ENCODE measurements at places on chromosomes 2 and 18.
A peak's percentile ranks its signal among the peaks of the same experiment; 100 is the strongest.

GRCh38 chr2:44774826-44775492 lies 166.5 kb upstream of the SIX3 start:
- DNase-seq, result no peak

- no peak for DNase-seq
Measured at GRCh38 chr18:21896732-21897336, 156.2 kb downstream of the MIB1 start.

GRCh38 chr2:5188636-5189035 lies 503.5 kb upstream of the SOX11 start:
- no peak for DNase-seq

GRCh38 chr2:11100130-11100529 lies 55.1 kb upstream of the SLC66A3 start:
- no peak for DNase-seq

GRCh38 chr2:239726631-239727181 lies 298.4 kb downstream of the NDUFA10 start:
- no peak for DNase-seq

DNA sequence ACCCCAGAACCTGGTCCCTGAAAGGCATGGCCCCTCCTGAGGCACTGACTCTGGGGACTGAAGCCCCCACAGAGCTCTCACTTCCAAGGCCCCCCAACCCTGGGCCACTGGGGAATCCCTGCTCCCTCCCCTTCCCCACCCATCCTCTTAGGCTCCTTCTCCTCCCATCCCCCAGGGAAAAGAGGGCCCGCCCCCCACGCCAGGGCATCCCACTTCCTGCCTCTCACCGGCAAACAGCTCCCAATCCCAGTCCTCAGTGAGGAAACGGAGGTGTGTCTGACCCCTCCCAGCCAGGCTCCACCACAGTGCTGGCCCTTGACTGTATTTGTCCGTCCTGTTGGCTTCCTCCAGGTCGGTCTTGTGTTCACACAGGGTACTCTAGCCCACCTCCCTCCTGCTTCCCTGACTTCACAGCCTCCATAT lies 35.0 kb upstream of the PTMA start:
- DNase-seq, result no peak

GRCh38 chr2:70948337-70949003 lies 12.8 kb downstream of the ATP6V1B1 start:
- DNase-seq, result peak; percentile 56

- DNase-seq, result no peak
Measured at GRCh38 chr2:7356909-7357584, 439.8 kb downstream of the RNF144A start.

DNA sequence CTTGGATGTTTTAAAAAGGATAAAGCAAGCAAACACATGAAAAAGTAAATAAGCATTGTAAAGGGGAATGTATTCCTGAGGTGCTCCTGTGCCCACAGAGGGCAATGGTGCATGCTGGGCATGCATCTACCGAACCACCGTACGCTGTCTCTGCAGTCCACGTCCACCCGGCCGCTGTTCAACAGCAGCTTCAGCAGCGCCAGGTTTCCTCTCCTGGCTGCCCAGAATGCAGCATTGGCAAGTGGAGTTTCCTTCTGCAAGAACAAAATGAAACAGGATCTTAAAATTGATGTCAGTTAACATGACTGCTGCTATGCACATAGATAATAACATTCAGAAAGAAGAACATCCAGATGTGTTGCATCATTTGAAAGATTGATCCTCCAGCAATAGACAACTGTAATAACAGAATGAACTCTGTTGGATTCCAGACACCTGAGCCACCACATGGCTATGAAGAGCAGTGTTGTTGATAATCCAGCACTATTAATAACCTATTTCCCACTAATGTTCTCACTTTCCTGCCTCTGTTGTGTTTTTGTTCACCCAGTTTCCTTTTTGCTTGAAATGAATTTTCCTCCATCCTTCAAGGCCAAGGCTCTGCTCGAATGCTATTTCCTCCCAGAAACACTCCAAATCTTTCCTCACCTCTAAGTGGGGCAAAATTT lies 13.6 kb downstream of the ANKRD29 start:
- no peak for DNase-seq

GRCh38 chr18:598124-598589 lies 1.4 kb downstream of the CLUL1 start:
- no peak for DNase-seq

- no peak for DNase-seq
Measured at GRCh38 chr2:233353101-233353768, 1.1 kb upstream of the DGKD start.

GRCh38 chr18:60809937-60810336 lies 437.4 kb upstream of the MC4R start:
- no peak for DNase-seq

DNA sequence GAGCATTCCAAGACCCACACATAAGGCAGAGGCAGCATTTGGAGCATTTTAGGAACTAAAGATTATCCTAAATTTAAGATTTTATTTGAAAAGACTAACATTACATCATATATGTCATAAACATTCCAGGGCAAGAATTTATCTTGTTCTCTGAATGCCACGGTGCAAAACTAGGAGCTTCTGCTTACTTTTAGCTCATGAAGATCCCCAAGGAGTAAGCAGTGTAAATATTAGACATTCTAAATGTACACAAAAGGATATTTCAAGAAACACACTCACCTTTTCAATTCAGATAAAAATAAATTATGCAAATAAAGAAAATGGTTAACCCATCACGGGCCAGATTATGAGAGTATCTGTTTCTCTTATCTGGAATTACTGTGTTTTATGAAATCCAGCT lies 101.7 kb upstream of the ETAA1 start:
- no peak for DNase-seq

DNA sequence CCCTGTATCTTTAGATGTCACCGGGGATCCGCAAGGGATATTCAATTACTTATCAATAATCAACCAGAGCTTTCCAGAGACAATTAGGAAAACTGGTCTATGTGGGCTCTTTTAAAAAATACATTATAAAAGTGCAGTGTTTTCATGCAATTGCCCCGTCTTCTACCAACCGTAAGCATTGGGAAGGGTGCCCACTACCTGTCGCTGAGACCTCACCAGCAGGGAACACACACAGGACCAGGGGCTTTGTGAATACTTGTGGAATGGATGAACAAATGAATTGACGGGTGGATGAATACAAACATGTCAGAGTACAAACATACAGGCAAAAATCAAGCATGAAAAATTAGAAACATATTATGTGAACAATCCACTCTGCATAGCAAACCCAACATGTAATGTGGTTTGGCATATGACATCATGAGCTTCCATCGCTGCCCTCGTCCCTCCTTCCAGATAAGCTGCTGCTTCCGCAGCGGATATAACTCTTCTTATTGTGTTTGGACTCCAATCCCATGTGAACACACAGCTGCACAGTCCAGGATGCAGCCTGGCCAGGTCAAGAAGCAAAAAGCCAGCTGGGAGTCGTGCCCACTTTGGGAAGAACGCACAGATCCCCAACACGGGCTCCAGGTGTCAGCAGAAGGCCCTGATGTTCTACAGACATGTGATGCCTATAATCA lies 5.3 kb downstream of the FHL2 start:
- no peak for DNase-seq

- peak; percentile 1 for DNase-seq
Measured at GRCh38 chr2:18749912-18750526, 160.7 kb upstream of the NT5C1B start.

DNA sequence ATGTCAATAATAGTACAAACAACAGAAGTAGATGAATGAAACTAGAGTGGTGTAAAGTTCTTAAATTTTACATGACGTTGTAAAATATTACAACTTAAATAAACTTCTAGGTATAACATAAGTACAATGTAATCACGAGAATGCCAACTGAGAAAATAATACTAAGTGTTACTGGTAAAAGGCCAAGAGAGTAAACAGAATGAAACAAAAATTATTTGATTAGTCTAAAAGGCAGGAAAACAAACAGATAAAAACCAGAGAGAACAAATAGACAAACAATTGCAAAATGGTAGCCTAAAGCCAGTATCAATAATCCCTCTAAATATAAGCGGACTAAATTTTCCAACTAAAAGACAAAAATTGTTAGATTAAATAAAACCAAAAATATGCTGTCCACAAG lies 71.9 kb downstream of the SMAD2 start:
- no peak for DNase-seq

DNA sequence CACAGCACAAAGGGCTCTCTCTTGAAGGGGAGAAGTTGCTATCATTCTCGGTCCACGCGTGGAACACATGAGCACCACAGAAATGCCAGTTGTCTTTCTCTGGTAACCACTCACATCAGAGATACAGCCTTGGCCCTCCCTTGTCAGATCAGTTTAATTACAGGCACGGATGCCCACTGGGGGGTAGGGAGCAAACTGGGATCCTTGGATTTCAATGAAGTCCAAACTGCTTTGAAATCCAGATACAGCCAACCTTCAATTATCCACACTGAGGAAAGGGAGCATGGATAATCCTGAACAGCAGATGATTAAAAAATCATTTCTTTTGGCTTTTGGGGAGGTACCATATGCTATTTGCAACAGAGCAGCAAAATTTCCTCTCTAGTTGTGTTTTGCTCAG lies 63.7 kb upstream of the DAPL1 start:
- no peak for DNase-seq

DNA sequence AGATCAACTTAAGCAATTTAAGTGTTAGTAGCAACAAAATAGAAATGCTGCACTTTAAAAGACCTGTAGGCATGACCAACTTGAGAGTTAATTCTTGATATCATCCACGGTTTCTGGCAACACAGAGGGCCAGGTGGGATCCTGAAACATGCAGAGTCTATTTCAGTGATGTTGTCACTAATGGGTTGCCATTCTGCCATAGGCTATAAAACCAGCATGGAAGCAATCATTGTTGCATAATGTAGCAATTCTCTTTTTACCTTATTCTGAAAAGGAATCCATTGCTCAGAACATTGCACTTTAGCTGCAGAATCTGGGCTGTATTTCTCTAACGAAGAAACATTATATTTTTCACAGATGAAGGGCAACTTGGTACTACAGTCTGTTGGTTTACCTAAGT lies 53.9 kb upstream of the CD302 start:
- no peak for DNase-seq

- DNase-seq, result no peak
Measured at GRCh38 chr2:22855761-22856184, 529.2 kb upstream of the KLHL29 start.

- DNase-seq, result no peak
Measured at GRCh38 chr2:209076151-209076550, 347.7 kb upstream of the MAP2 start.

DNA sequence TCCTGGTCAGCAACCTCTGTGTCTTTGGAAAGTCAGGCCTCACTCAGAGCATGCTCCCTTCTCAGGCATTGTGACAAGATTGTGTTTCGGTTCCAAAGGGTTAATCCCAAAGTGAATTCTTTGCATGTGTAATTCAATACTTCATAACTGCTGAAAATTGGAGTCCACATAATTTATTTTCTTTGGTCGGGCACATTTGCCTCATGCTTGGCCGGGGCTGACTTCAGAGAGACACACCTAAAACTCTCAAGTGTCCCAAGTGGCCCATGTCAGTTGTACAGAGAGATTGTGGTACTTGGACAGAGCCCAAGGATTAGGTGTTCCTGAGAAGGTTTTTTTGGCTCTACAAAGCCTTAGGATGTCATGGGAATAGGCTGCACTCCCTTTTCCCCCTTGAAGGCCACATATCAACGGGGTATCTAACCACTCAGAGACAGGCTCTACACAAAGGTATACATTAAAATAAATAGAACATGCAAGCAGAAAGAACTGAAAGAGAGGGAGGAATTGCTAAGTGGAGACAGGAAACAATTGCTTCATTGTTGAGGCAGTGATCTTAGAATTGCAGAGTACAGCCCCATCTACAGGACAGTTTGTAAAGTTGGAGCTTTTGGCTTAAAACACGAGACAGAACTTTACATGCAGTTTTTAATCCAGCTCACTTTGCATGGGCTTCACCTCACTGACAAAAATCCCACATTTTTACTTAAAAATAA lies 1232.3 kb upstream of the ZEB2 start:
- DNase-seq, result no peak

- DNase-seq, result no peak
Measured at GRCh38 chr2:157172866-157173578, 84.5 kb upstream of the GALNT5 start.

DNA sequence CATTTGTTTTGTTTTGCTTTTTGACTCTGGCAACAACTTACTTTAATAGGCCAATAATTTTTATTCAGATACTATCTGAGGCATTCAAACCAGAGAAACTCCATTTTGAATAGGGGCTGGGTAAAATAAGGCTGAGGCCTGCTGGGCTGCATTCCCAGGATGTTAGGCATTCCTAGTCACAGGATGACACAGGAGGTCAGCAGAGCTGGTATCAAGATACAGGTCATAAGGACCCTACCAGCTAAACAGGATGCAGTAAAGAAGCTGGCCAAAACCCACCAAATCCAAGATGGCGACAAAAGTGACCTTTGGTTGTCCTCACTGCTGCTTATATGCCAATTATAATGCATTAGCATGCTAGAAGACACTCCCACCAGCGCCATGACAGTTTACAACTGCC lies 102.2 kb upstream of the XPO1 start:
- DNase-seq, result no peak

GRCh38 chr2:203759690-203760365 lies 53.4 kb downstream of the CD28 start:
- DNase-seq, result no peak

DNA sequence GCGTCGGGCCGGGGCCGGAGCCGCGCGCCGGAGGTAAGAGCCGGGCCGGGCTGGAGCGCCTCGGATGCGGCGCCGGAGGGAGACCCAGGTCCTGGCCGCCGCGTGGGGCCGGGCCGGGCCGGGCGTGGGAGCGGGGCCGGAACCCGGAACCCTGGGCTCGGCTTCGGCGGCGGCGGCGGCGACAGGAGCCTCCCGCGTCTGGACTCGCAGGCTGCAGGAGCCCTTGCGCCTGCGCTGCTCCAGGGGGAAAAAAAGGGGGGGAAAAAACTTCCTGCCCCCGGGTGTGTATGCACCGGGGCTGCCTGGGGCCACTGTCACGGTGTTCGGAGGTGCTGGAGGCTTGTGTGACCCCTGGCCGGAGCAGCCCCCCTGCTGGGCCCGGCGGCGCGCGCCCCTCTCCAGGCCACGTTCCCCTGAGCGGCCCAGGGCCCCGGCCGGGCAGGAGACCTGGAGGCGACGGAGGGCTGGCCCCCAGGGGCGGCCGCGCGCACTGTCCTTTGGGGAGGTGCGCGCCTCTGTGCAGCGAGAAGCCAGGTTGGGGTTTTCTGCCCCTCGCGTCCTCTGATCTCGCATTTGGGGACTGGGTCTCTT lies 864 bp downstream of the KLHL29 start:
- DNase-seq, result no peak

GRCh38 chr2:69305712-69306392 lies 81.2 kb downstream of the GFPT1 start:
- no peak for DNase-seq

Data from stimulated activated CD4-positive, alpha-beta T cell treated with anti-CD3 and anti-CD28 coated beads, Interleukin-1b, Interleukin-23, amount 100 ng/mL, for 24 hours (primary cell).